ENCODE measurements at places on chromosomes 4 and X.

DNA sequence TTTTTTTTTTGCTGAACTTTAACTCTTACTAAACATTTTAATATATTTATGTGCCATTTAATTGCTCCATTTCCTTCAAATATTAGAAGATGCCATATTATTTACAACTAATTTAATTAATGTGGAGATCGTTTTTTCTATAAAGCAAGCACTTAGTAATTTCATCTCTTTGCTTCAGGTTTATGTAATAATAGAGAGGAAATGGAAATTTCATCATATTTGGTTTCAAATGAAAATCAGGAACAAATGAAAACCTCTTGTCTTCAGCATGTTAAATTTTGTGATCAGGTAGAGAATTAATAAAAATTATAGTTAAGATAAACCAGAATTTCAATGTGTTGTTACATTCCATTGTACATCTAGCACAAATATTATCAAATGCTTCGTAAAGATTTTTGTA is 120.1 kb downstream of the SYNPO2 start:
- no peak for ATAC-seq

GRCh38 chr4:186200516-186200915 is 9.1 kb downstream of the CYP4V2 start:
- ATAC-seq, result no peak

GRCh38 chr4:119597377-119597776 is 31.2 kb downstream of the PDE5A start:
- no peak for ATAC-seq

DNA sequence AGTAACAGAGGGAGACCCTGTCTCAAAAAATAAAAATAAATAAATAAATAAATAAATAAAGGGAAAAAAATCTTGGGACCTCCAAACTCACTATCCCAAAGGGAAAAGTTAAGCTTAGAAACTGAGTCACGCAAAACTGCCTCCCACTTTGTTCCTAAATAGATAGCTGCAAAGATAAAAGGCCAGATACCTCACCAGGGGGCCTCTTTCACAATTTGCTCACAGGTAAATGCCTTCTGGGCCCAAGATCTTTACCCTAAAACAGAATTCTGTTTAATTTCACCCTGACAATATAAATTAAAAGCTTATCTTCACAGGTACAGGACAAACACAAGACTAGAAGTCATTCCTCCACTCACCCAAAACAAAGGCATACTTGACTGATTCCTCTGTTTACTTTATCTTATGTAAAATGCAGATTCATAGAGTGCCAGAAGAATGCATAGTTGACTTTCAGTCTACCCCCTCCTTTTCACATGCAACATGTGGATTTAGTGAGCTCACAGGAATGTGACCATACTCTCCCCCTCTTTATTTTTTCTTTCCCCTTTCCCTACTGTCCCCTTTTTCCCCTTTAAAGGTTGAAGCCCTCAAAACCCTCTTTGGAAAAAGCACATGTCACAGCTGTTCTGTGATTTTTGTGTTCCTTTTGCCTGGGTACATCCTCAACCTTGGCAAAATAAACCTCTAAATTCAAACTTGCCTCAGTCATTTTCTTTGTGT is 23.4 kb downstream of the ELF2 start:
- no peak for ATAC-seq

DNA sequence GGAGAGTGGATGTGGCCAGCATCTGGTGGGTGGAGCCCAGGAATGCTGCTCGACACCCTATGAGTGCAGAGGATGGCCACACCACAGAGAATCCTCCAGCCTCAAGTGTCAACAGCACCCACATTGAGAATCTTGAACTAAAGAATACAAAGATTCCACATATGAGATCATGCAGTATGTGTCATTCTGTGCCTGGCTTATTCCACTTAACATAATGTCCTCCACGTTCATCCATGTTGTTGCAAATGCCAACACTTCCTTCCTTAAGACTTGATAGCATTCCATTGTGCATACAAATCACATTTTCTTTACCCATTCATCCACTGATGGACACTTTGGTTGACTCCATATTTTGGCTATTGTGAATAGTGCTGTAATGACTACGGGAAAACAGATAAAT is 145.8 kb downstream of the PRKX start:
- no peak for ATAC-seq

DNA sequence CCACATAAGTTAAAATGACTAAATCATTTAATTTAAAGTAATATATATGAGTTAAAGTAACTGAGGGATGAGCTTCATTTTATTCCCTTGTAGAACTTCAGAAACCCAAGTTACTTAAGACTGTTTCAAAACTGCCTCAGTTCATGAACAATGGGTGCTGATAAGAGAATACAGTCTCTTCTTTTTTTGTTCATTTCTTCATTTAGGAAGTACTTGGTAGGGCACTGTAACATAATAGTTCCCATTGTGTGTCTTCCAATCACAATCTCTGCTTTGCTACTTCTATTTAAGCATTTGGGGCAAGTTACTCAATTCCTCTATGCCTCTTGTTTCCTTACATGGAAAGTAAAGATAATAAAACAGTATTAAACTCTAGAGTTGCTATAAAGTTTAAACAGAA is 50.4 kb downstream of the HHIP start:
- no peak for ATAC-seq

DNA sequence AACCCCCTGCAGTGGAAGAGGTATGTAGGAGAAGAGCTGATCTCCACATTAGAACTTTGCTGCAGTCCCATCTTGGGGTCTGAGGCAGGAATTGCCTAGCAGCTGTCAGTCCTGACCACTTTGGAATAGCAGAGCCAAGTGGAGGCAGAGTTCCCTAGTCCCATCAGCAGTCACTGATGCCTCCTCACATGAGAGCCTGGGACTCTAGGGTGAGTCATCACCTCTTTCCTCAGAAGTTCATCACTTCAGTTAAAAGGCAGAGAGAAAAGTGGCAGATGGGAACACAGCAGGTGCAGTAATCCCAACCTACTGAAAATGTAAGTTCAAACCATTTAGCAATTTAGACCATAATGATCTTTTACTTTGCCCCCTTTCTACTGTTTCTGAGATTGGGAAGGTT is 73.9 kb upstream of the MED14 start:
- ATAC-seq, result peak; percentile 50

DNA sequence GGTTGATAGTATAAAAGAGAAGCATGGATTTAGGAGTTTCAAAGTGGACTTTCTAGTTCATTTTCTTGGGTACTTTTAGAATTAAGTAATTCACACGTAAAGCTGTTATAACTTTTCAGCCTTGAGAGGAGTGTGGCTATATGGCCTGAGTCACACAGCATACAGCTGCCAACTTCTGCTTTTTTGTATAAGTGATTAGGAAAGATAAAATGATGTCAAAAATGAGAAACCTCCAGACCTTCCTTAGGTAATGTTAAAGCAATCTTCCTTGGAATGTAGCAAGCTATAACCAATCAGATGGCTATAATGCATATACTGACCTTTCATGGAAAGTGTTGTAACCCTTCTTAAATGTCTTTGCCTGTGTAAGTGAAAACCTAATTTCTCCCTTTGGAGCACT is 39.2 kb downstream of the RAB40AL start:
- no peak for ATAC-seq

DNA sequence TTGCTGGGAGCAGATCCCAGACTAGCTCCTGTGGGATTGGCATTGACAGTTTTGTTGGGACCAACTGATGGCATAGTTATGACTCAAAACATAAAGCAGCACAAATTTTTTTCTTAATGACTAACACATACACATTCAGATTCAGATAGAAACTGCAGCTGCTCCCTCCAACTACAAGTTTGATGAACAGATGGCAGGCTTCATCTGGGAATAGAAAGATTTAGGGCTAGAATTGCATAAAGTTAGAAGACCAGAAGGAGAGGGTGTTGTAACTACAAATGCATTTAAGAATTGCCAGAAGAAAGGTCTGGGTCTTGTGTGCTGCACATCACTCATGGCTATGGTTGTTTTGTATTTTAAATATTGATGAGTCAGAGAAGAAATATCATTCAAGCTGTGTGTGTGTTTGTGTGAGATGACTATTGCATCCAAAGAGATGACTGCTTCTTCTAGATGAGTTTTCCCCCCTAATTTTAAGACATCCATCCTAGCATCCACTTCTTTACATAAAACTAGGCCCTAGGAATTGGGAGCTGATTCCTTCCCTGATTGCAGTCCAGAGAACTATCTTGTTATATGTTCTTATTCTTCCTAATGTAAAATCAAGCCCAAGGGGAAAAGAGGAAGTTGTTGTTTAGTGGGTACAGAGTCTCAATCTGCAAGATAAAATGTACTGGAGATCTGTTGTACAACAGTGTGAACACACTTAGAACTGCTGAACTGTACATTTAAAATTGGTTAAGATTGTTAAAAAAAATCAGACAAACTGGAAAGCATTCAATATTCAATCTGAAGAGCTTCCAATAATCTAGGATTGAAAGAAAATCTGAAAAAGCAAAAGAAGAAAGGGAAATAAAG is 175.1 kb downstream of the PARM1 start:
- ATAC-seq, result no peak

DNA sequence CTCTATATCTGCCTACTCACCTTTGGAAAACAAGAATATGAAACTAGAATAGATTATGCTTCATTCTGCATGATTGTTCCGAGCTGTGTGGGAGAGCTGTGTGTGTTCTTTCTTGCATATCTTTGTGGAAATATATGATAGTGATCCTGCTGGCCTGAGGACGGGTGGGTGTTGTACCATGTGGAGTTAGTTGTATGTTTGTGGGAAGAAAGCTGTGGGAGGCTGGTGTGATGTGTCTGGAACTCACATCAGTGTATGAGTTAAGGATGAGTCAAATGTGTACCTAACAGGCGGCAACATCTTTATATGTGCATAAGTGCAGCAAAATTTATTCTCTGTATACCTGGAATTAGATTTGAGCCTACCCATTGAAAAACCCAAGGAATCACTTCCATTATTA is 208.1 kb upstream of the ADGRL3 start:
- no peak for ATAC-seq

Data from SK-N-SH treated with all-trans-retinoic acid at 6 μM for 48 hours (cell line).